ENCODE measurements at places on chromosomes 7 and 10.

GRCh38 chr10:47057471-47057870 lies 146.2 kb downstream of the PTPN20 start:
- no peak for DNase-seq

DNA sequence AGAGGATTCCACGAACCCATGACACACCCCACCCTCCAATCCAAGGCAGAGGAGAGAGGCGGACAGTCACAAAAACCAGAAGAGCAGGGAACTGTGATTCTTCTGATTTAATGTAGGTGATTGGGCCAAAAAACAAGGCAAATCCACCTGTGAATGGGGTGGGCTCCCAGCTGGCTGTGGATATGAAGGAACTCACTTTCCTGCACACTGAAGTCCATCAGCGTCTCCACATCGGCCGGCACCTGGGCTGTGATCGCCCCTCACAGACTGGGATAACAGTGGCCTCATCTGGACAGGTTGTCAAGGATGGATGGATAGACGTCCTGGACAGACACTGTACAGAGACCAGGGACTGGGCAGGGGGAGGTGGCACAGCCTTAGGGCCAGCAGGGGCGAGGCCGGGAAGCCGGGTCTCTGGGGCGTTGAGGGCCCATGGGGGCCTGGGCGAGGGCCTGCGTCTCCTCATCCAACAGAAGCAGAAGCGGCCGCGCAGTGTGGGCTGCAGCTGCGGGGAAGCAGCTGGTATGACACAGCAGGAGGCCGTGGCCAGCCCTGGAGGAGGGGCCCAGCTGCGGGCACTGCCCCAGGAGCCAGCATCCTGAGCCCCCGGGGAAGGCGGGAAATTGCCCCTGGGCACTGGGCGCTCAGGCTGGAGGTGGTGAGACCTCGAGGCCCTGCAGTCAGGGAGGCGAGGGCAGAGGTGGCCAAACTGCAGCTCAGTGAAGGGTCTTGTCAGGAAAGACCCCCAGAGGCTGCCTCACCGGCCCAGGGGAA lies 54.2 kb downstream of the DIP2C start:
- DNase-seq = no peak

GRCh38 chr7:77989981-77990566 lies 191.5 kb downstream of the PHTF2 start:
- DNase-seq = no peak

- DNase-seq = no peak
Observed at GRCh38 chr10:17006631-17007417, 122.8 kb downstream of the CUBN start.

DNA sequence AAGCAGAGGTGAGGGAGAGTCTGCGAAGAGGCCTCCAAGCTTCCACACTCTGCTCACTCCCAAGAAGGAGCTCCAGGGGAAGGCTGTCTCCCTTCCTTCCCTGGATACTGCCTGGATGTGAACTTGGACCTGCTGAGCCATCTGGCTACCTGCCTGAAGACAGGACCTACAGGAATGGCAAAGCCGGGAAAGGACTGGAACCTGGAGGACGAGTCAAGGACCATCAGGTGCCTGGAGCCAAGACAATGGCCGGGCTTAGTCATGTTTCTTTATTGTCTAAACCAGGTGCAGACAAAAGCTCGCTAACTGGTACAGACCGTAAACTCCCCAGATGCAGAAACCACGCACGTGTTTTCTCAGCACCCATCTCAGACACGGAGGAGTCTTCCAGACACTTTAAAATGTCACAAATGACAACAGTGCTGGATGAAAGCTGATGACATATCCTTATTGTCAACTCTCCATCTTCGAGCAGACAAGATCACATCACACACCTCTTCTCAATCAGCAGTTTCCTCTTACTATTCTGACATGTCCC lies 12.1 kb downstream of the ASB13 start:
- DNase-seq = no peak

- no peak for DNase-seq
Observed at GRCh38 chr10:36351159-36351558, 709.1 kb upstream of the FZD8 start.

DNA sequence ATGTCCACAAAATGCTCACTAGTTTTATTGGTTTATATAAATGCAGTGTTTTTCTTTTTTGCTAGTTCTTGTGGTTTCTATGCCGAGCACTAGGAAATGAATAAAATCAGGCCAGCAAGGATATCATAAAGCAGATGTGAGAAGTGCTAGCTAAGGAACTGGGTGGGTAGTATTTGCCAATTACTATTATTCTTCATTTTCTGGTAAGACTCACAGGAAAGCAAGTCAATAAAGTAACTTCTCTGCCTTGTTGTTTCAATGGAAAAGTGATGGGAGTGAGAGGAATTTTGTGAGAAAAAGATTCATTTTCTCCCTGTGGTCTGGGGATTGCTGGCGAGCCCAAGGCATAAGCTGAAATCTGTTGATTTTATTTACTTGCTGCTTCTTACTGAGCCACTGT lies 50.5 kb upstream of the TRIL start:
- DNase-seq = no peak

DNA sequence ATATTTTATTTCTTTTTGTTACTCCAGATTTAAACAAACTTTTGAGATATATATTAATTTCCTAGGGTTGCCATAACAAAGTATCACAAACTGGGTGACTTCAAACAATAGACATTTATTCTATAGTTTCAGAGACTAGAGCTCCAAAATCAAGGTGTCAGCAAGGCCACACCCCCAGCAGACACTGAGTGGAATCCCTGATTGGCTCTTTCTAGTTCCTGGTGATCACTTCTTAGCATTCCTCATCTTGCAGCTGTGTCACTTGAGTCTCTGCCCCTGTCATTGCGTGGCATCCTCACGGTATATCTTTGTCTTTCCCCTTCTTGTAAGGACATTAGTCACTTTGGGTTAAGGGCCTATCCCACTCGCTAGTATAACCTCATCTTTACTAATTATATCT lies 7.6 kb upstream of the SLC26A3 start:
- no peak for DNase-seq

DNA sequence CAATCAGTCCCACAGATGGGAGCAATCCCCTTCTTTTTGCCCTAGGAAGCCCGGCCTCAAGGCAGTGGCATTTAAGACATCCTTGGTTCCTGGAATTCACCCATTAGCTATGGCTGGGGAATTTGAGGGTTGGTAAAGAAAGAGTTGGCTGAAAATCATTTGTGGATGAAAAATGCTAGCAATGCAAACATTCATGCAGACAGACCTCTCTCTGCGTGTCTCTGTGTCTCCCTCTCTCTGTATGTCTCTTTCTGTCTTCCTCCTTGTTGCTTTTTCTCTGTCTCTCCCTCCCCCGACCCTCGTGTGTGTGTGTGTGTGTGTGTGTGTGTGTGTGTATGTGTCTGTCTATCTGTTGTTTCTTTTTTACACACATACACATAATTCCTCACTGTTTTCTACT lies 19.4 kb downstream of the LDB3 start:
- DNase-seq = no peak

GRCh38 chr10:62637249-62638061 lies 167.1 kb upstream of the ADO start:
- DNase-seq = peak; percentile 80

GRCh38 chr10:3324612-3325038 lies 152.0 kb upstream of the PITRM1 start:
- no peak for DNase-seq

DNA sequence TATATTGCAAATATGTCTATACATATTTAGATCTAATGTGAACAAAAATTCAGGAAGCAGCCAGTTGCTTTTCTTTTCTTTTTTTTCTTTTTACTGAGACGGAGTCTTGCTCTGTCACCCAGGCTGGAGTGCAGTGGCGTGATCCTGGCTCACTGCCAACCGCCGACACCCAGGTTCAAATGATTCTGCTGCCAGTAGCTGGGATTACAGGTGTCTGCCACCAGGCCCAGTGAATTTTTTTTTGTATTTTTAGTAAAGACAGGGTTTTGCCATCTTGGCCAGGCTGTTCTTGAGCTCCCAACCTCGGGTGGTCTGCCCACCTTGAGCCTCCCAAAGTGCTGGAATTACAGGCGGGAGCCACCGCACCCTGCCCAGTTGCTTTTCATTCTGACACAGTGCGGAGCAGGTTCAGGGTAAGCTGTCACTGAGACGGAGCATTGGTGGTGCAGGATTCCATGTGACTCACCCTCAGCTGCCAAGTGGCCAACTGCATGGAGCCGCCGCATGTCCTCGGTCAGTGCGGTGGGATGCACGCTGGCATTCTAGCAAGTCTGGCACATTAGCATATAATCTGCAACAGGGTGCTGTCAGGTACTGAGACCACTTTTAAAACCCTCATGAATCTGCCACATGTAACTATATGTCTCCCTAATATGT lies 362.7 kb downstream of the DNAJB6 start:
- no peak for DNase-seq

- no peak for DNase-seq
Observed at GRCh38 chr7:111855161-111855841, 293.0 kb upstream of the IMMP2L start.

Data from CD4-positive, alpha-beta memory T cell (primary cell).